Caco-2 (cell line): ENCODE measurements at places on chromosomes 2 and 18. TPM values are rescaled to one million over a fixed set of nuclear protein-coding genes. Genes with fewer than 3 reads are reported as not detected.
A peak's percentile ranks its signal among the peaks of the same experiment; 100 is the strongest.

DNA sequence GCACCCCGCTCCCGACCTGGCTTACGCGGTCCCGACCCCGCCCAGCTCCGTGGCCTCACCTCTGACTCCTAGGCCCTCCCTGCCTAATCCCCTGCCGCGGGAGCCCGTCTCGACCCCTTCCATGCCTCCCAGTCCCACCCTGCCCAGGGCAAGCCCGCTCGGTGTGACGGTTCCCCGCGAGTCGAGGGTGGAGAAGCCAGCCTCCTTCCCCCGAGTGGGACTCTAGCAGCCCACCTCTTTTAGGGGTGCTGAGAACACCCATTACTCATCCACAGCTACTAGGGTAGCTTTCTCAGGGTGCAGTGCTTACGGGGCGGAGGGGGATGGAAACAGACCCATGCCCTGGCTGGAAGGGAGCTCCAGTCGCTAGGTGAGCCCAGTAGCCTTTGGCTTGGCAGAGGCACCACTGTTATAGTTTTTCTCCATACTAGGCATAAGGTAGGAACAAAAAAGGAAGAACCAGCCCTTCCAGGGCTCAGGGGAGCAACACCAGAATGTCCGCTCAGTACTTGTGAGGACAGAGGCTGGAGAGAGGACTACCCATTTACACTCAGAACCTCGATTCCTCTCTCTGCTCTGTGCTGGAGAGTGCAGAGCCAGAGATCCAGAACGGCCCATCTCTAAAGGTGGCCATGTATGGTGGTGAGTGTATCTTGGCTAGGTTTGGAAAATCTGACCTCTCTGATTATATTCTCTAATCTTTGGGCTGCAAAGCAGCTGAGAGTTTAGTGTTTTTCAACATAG is 606 bp downstream of the AGBL5 start:
- peak; percentile 54 for DNase-seq
- no peaks in the 10 kb centered on the region for H3K36me3 ChIP-seq
- H3K27me3 ChIP-seq, result no peaks in the 10 kb centered on the region

GRCh38 chr2:150169237-150169629 is 318.2 kb downstream of the RND3 start:
- H3K27ac ChIP-seq, result no peak overlapping the region
- no peaks in the 10 kb centered on the region for H3K36me3 ChIP-seq
- peaks cover 16% of the 10 kb centered on the region for H3K4me1 ChIP-seq

GRCh38 chr18:70998490-70998889 is 709.6 kb downstream of the SOCS6 start:
- no peak for DNase-seq
- H3K27ac ChIP-seq, result no peak overlapping the region
- H3K36me3 ChIP-seq, result no peaks in the 10 kb centered on the region
- H3K4me1 ChIP-seq, result no peaks in the 10 kb centered on the region
- H3K27me3 ChIP-seq, result no peaks in the 10 kb centered on the region

SLC38A11 gene
- 1.6 and 2.3 TPM in 2 replicates for total RNA-seq

GRCh38 chr2:134344954-134345697 is 91.3 kb downstream of the MGAT5 start:
- no peak overlapping the region for H3K4me3 ChIP-seq
- H3K36me3 ChIP-seq, result no peaks in the 10 kb centered on the region; the same call in 1 of the 2 replicates
- no peaks in the 10 kb centered on the region for H3K4me1 ChIP-seq
- no peaks in the 10 kb centered on the region for H3K27me3 ChIP-seq

DNA sequence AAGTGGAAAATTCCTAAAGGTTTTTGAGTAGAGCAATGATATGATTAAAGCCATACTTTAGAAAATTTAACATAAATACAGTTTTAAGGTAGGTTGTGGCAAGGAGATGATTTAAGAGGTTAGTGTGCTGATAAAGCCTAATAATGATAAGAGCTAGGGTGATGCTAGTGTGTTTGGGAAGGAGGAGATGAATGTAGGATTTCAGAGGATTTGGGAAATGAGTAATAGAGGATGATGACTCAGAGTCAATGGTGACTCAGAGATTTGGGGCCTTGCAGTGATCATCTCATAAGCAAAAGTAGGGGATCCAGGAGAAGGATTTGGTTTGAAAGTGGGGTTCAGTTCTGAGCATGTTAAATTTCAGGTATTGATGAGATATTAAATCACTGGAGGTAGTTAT is 23.3 kb downstream of the STAMBP start:
- no peaks in the 10 kb centered on the region for H3K27me3 ChIP-seq
- peaks cover 4% of the 10 kb centered on the region; the same call in 1 of the 2 replicates for H3K36me3 ChIP-seq
- no peak overlapping the region for H3K27ac ChIP-seq
- H3K4me1 ChIP-seq, result no peaks in the 10 kb centered on the region
- no peak for DNase-seq

FIGN gene
- not detected in 2 replicates for total RNA-seq

AKAIN1 gene
- total RNA-seq, result not detected in 2 replicates

DNA sequence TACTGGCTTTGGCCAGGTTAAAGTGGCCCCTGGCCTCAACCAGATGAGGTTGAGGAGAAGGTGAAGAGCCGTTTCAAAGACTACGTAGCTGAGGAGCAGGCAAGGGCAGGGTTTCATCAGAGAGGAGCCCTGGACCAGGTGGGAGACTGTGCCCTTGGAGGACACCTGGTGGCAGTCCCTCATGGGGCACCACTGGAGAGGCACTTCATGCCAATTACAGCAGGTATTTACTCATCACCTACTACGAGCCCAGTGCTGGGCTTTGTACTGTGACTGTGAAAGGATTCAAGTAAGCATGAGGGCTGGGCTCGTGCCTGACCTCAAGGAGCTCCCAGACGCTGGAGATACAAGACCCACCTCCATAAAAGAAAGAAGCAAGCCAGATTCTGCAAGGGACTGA is 37.6 kb downstream of the SMAD7 start:
- no peak overlapping the region for H3K27ac ChIP-seq
- no peak for DNase-seq
- no peak overlapping the region for H3K4me3 ChIP-seq
- H3K27me3 ChIP-seq, result no peaks in the 10 kb centered on the region

DNA sequence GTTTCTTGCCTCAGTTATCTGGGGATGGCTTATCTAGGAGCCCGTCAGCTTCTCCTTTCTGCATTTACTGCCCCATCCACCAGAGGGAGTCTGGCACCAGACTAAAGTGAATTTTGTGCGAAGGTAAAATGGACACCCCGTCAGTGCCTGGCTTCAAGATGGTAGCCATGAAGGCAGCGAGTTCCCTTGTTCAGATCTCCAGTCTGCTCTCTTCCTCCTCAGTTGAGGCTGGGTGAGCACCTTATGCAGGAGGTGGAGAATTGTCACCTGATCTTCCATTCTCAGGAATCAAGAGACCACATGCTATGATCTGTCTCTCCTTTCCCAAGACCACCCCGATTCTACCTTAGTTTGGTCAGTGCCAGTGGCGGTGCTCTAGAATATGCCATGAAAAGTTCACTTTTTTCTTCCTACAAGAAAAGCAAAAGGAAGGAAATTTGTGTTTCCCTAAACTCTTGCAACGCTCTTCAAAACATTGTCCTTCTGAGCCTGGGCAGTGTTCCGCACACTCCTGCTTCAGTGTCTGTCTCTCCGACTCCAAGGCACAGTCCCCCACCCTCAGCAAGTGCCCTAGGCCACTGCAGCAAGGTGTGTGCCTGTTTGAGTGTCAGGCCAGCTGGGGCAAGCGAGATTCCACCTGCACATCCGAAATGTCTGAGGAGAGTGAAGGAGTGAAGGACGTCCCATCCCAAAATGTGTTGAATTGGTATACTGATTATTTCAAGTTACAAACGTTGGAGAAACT is 168.6 kb downstream of the SS18 start:
- H3K4me1 ChIP-seq, result no peaks in the 10 kb centered on the region
- no peaks in the 10 kb centered on the region for H3K36me3 ChIP-seq
- peak; percentile 43 for DNase-seq
- H3K4me3 ChIP-seq, result no peak overlapping the region

DNA sequence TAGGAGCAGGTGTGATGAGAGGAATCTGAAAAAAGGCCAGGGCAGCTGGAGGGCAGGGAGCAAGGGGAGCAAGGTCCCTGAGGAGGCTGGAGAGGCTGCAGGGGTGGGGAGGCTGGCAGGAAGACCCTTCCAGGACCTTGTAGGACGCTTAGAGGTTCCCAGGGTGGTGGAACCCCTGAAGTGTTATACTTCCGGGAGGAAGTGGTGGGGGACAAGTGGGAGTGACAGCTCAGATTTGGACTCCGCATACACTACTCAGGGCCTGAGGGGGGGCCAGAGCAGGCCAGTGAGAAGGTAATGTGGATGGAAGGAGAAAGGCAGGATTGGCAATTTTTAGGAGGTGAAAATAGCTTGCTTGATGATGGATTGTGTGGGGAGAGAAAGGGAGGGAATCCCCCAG is 1.9 kb upstream of the NCAPH start:
- no peaks in the 10 kb centered on the region; the same call in 1 of the 2 replicates for H3K36me3 ChIP-seq
- H3K27me3 ChIP-seq, result no peaks in the 10 kb centered on the region
- H3K4me3 ChIP-seq, result no peak overlapping the region
- peak overlapping the region; percentile 8 for H3K27ac ChIP-seq

DNA sequence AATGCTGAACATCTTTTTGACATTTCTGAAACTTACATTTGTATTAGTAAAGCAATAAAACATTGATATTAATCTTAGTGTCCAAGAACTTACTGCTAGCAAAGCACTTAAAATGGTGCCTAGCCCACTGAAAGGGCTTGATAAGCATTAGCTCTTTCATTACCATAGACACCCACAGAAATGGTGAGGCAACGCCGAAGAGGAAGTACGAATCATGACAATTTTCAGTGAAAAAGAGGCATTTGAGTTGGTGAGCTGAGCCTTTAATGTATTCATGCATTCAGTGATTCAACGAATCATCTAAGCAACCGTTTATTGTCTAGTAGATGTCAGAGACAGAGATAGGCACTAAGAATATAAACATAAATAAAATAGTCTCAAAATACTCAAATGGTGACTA is 101.1 kb downstream of the PIGN start:
- no peaks in the 10 kb centered on the region for H3K4me1 ChIP-seq
- no peak overlapping the region for H3K4me3 ChIP-seq
- H3K27me3 ChIP-seq, result no peaks in the 10 kb centered on the region
- DNase-seq, result no peak
- no peaks in the 10 kb centered on the region for H3K36me3 ChIP-seq
- H3K27ac ChIP-seq, result no peak overlapping the region

NGEF gene
- 0.39 and 0.77 TPM in 2 replicates for total RNA-seq

GRCh38 chr2:152466041-152466440 is 131.1 kb downstream of the FMNL2 start:
- no peak for DNase-seq
- no peak overlapping the region for H3K4me3 ChIP-seq
- peaks cover 37% of the 10 kb centered on the region for H3K4me1 ChIP-seq
- H3K27ac ChIP-seq, result no peak overlapping the region
- no peaks in the 10 kb centered on the region for H3K36me3 ChIP-seq

SRD5A2 gene
- not detected in 2 replicates for total RNA-seq

- H3K27ac ChIP-seq, result no peak overlapping the region
- no peak for DNase-seq
- no peaks in the 10 kb centered on the region for H3K27me3 ChIP-seq
- no peak overlapping the region for H3K4me3 ChIP-seq
Observed at GRCh38 chr18:73848656-73849055, 299.0 kb downstream of the FBXO15 start.

GRCh38 chr2:237864940-237865622 is 5.7 kb downstream of the RAMP1 start:
- H3K27me3 ChIP-seq, result no peaks in the 10 kb centered on the region
- no peak overlapping the region for H3K4me3 ChIP-seq
- H3K36me3 ChIP-seq, result no peaks in the 10 kb centered on the region
- peaks cover 22% of the 10 kb centered on the region for H3K4me1 ChIP-seq
- H3K27ac ChIP-seq, result no peak overlapping the region
- no peak for DNase-seq

DNA sequence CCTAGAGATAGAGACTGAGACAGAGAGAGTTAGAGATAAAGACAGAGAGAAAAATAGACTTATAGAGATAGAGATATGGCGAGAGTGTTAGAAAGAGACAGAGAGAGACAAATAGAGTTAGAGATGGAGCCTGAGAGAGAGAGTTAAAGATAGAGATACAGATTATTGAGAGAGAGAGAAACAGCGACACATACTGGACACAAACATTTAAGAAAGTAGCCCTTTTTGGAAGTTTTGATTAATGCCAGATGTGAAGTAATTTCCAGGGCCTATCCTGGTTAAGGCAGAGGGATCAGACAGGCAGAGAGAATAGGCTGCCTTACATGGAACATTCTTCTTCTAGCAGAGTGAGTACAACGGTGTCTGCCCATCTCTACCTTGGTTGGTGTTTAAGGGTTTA is 311.6 kb upstream of the CDH7 start:
- no peaks in the 10 kb centered on the region for H3K36me3 ChIP-seq
- H3K4me1 ChIP-seq, result no peaks in the 10 kb centered on the region
- H3K4me3 ChIP-seq, result no peak overlapping the region
- DNase-seq, result no peak

DNA sequence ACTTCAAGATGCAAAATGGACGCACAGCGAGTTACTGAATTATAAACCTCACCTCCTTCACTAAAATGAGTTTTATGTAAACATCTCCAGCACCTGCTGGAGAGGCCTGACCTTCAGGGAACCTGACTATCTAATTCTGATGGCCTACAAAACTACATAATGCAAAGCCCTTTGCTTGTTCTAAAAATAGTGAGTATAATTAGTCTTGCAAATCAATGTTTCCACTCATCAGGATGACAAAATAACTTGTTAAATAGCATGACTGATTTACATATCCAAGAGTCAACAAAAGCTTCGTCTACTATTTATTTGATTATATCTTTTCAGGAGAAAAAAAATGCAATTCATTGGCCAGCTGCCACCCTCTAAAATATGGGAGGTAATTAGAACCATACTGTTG is 326.3 kb upstream of the MC4R start:
- no peak overlapping the region for H3K27ac ChIP-seq
- H3K4me3 ChIP-seq, result no peak overlapping the region

- H3K27ac ChIP-seq, result no peak overlapping the region
- DNase-seq, result no peak
- no peaks in the 10 kb centered on the region for H3K27me3 ChIP-seq
- H3K4me3 ChIP-seq, result no peak overlapping the region
- H3K36me3 ChIP-seq, result no peaks in the 10 kb centered on the region
Observed at GRCh38 chr2:105249181-105249580, 7.6 kb downstream of the GPR45 start.

LAMA3 gene
- total RNA-seq, result 34.6 and 37.9 TPM in 2 replicates
